Posterior cingulate gyrus (tissue), 11 donors: ENCODE measurements at places on chromosomes 5 and 9.
A peak's percentile ranks its signal among the peaks of the same experiment; 100 is the strongest.

- DNase-seq = no peak
Observed at GRCh38 chr5:38697013-38697412, 140.6 kb upstream of the LIFR start.

DNA sequence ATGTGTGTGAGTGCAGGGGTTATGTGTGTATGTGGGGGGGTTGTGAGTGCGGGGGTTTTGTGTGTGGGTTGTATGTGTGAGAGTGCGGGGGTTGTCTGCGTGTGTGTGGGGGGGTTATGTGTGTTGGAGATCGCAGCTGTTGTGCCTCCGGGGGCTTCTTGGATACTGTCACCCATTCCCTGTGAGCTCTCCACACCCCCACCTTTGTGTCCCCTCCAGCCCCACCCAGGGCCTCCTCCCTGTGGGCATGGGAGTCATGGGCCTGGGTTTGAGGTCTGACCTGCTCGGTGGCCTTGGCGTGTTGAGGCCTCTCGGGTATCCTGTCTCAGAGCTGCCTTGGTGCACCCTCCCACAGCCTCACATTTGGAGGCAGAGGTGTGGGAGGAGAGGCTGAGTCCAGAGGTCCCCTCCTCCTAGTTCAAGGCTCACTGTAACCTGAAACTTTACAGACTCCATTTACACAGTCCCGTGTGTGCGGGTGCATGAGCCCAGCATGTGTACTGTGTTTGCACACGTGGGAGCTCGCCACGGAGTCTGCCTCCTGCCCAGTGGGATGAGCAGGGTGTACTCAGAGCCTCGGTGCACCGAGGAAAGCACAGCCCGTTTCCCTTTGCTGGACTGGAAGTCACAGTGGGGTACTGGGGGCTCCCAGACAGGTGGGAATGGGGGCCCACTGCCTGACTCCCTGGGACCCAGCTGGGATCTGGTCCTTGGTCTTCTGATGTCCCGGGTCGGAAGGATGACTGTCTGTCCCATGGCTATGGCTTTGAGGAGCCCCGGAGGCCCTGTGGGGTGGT, 43.4 kb downstream of the RXRA start:
- DNase-seq = no peak

- no peak for DNase-seq
Observed at GRCh38 chr5:87010736-87011135, 256.9 kb upstream of the RASA1 start.

DNA sequence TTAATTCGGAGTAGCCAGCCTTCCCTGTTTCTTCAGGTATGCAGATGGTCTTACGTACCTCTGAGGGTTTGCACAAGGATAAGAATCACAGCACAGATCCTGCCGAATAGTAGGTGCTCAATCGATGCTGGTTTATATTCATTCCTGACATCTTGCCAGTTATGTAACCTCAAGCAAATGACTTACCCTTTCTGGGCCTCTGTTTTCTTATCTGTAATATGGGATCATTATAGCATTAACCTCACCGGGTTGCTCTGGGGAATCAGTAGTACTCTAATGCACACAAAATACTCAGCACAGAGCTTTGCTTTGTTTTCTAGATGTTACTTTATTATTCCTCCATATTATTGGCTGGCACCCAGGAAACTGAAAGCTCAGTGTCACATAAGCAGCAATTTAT, 7.7 kb upstream of the NR5A1 start:
- DNase-seq = no peak

- no peak for DNase-seq
Observed at GRCh38 chr5:102411-103043, 10.6 kb downstream of the PLEKHG4B start.

GRCh38 chr9:129010267-129010975, 17.7 kb downstream of the SH3GLB2 start:
- DNase-seq = no peak

DNA sequence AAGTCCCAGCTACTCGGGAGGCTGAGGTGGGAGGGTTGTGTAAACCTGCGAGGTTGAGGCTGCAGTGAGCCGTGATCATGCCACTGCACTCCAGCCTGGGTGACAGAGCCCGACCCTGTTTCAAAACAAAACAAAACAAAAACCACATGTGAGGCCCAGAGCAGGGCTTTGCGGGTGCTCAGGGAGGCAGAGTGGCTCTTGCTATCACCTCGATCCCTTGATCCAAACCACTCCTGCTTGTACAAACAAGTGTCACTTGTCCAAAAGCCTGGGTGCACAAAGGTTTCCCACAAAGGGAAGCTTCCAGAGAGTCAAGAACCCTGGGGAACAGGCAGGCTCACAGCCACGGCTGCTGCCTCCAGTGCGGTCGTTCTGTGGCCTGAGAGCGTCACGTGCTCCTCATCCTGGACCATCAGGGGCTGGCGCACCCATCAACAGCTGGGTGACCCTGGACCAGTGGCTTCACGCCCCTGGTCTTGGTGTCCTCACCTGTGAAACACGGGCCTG, 162.7 kb downstream of the C9orf50 start:
- no peak for DNase-seq

- DNase-seq = no peak
Observed at GRCh38 chr9:1087120-1087881, 37.1 kb downstream of the DMRT2 start.

GRCh38 chr9:99637641-99638040, 184.0 kb upstream of the NR4A3 start:
- no peak for DNase-seq

DNA sequence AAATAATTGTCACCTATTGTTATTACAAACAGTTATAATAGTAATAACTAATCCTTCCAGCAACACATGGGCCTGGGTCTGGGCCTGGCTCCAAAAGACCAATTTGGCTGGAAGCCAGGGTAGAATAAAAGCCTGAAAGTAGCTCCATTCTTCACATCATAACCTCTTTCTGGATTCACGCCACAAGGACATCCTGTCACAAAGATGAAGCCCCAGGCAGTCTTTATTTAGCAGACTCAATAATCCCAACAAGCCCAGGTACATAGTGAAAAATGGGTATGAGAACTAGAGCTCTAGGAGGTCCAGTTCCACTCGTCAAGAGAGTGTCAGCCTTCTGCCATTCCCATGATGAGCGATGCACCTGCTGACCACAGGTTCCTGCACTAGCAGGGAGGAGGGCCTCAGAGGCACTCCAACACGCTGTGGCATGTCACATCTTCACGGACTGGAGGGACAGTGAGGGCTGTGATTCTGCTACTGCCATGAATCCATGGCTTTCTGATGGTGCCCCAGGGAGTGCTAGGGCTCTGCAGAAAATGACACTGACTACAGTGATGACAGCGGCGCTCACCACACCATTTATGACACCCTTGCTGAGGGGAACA, 124.9 kb downstream of the SPOCK1 start:
- no peak for DNase-seq

DNA sequence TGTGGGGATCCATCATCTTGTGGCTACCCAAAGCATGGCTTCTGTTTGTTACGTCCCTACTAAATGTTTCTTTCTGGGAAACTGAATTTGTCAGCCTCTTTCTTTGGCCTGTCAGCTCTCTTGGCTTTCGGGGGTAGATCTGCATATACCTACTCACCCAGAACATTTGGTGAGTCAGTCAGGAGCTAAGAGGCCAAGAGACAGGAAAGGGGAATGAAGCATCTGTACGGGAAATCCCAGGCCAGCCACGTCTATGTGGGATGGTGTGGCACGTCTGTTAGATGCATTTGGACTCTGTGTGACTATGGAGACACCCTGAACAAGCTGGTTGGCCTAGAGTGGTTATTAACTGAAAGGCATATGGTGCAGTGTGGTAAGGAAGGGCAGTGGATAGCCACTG, 58.1 kb downstream of the CDO1 start:
- no peak for DNase-seq

DNA sequence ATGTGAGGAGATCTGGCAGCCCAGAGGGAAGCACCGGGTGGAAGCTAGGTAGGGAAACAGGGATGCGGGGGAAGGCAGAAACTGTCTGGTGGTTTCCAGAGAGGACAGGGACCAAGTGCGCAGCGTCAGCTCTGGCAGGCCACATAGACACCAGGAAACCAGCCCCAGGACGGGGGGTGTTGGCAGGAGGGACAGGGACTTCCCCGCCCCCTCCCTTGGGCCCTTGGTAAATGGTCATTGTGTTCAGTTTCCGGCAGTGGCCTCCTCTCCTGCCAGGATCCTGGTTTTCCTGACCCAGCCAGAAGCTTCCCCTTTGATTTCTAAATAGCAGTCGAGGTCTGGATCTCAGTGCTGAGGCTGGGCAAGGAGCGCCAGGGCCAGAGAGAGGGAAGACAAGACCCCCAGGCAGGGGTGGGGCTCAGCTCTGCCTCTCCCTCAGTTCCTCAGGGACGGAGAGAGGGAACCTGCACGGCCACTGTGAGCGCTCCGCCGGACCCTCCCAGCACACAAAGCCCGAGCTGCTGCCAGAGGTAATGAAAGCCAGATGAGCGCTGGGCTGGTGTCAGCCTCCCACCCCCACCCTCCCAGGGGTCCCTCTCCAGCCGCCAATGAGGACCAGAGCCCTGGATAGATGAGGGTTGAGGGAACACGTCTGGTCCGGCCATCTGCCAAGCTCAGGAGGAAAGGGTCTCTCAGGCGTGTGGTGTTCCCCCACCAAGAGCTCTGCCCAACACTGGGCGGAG, 1.8 kb downstream of the RALGDS start:
- peak; percentile 96 for DNase-seq

- no peak for DNase-seq
Observed at GRCh38 chr5:66515209-66515608, 81.0 kb upstream of the MAST4 start.

DNA sequence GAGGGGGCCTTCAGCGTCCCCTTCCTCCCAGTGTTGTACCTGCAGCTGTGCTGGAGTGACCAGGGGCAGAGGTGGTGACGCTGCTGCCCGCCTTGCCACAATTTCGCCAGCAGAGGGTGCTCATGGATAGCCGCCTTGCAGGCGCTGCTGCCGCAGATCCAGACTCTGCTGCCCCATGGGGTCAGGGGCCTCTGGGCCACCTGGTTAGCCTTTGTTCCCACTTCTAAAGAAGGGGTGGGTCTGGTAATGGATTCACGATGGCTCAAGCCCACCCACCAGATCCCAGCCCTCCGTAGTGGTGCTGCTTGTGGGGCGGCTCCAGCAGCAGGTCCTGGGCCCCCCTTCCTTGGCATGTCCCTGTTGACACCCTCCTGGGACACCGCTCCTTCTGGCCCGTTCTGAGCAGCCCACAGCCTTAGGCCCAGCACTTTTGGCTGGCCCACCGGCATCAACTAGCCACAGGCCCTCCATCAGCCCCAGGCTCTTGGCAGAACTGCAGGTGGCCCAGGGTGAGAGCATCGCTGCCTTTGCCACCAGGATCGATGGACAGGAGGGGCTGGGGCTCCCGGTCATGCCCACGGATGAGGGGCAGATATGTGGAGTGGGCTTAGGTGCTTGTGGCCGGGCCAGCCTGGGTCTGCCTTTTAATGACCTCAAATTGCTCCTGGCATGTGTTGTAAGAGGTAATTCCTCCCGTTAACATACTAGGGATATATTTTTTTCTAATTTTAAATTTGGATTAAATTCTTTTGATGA, 57.2 kb downstream of the COL5A1 start:
- peak; percentile 58 for DNase-seq

GRCh38 chr9:20929276-20929675, 102.2 kb downstream of the HACD4 start:
- DNase-seq = peak; percentile 85

- DNase-seq = no peak
Observed at GRCh38 chr5:147472664-147473475, 37.0 kb downstream of the DPYSL3 start.

- DNase-seq = no peak
Observed at GRCh38 chr9:132698989-132699388, 28.7 kb downstream of the GTF3C4 start.

DNA sequence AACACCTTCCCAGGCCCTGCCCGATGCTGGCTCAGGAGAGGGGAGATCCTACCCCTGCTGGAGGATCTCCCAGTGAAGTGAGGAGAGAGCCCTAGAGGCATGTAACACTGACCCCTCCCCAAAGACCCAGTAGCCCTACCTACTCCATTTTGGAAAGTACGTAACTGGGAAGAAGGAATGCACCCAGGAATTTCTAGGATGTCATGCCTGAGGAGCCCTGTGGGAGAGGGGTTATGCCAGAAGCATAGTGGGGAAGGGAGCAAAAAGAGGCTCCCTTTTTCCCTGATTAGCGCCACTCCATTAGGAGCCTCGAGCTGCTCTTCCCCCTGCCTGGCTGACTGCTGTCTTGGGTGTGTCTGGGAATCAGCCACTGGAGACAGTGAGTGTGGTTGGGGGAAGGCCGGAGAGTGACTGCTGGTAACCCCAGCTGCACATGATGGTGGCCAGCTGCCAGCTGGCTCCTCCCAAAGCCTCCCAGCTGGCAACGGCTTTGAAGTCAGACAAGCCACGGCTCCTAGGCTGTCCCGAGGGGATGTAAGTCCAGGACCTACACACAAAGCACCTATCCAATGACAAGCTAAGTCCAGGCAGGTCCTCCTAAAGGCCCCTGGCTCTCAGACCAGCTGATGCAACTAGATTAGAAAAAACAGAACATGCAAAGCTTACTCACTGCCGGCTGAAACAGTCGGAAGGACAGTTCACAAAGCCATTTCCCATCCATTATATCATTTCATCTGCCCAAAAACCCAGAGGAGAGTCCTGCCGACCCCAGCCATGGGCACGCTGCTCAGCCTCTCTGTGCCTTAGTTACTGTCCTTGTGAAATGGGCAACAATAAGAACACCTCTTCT, 136.5 kb upstream of the ABCA1 start:
- peak; percentile 75 for DNase-seq

- no peak for DNase-seq
Observed at GRCh38 chr5:27821681-27822080, 783.3 kb upstream of the CDH9 start.

- DNase-seq = peak; percentile 41
Observed at GRCh38 chr5:31741496-31741895, 102.6 kb downstream of the PDZD2 start.

GRCh38 chr9:15144622-15145061, 162.4 kb downstream of the TTC39B start:
- DNase-seq = no peak

- DNase-seq = peak; percentile 21
Observed at GRCh38 chr5:82584631-82585030, 306.5 kb upstream of the RPS23 start.
